Kidney epithelial cell (primary cell): ENCODE measurements at places on chromosomes 2 and 18.

GRCh38 chr2:232623768-232624765, 9.3 kb upstream of the EFHD1 start:
- no peak for DNase-seq

DNA sequence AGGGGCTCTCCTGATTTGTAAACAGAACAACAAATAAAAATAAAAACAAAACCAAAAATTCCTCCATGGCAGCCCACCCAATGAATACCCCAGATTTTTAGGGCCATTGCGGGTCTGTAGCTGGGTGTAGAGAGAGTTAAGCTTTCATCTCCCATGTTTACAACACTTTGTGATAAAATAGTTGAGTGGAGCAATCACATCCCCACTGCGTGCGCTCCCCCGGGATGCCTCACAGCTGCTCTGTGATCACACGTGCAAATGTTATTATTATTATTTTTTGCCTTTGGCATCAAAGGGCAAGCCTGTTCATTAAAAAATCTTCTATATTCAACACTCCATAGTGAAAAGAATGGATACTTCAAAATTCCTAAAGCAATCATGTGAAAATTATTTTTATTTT, 118.0 kb downstream of the MBP start:
- no peak for DNase-seq

DNA sequence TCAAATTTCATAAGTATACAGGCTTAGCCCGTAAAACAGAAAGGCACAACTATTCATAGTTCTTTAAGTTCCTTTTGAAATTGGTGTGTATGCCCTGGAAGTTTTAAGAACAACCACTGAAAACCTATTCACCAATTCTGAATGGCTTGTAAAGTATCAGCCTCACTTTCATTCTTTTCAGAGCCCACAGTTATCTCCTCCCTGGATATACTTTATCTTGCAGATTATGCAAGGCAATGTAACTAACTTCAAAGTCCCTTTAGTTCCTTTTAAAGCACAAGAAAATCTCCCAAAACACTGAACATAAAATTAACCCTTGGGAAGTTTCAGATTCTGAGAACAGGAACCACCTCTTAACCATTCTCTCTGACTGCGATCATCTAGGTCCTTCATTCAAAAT, 1.1 kb downstream of the STRN start:
- DNase-seq, result no peak

- no peak for DNase-seq
These were observed 20.8 kb downstream of the COPS7B start for GRCh38 chr2:231807020-231807419.

DNA sequence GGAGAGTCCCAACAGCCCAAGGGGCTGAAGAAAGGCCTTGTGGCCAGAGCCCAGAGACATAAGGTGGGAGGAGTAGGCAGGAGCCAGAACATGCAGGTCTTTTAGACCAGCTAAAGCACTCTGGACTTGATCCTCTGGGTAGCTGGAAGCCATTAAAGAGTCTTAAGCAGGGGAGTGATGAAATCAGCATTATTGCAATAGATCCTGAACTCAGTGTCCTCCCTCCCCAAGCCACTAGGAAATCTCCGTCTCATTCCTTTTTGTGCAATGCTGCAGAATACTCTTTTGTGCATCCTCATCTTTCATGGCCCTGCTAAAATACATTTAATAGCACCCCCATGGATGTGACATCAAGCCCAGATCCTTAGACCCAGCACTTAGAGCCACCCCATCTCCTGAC, 58.6 kb upstream of the ZCCHC2 start:
- DNase-seq, result no peak

DNA sequence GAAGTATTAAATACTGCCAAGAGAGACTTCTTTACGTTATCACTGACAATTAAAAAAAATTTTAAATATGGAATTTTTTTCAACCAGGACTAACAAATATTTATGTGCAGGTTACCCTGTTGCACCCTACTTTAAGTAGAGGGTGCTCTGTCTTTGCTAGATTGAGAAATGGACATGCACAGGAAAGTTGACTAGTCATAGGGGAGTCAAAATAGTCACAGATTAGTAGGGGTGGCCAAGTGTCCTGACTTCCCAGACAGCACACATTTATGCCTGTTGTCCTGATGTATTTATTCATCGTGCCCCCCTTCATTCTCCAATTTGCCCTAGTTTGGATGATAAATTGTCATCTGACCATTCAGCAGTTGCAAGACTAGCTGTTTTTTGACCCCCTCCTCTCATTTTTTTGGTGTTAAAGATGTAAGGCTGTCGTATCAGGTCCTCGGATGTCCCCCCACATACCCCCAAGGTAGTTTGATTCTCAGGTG, 20.3 kb downstream of the CAB39 start:
- no peak for DNase-seq

DNA sequence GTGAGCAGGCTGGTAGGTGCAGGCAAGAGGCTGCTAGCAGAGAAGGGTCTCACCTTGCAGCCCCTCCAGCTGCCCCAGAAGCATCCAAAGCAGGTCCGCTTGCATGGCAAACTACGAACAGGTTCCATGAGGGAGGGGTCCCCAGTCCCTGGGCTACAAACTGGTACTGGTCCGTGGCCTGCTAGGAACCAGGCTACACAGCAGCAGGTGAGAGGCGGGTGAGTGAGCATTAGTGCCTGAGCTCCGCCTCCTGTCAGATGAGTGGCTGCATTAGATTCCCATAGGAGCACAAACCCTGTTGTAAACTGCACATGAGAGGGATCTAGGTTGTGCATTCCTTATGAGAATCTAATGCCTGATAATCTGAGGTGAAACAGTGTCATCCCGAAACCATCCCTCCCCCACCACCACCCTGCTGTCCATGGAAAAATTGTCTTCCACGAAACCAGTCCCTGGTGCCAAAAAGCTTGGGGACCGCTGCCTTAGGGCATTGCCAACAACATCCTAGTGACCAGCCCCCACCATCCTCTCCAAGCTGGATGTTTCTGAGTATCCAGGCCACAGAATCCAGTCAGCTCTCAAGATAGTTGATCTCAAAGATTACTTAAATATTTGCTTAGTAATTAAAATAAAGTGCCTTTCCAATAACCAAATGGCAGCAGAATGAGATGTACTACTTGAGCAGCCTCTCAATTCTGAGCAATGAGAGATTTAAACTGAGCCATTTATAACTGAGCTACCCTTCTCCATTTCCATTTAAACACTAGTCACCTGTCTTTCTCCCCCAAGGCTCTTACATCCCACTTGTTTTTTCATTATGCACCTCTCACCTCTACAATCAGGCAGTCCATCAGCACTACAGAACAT, 32.4 kb downstream of the LRP2 start:
- DNase-seq, result no peak

DNA sequence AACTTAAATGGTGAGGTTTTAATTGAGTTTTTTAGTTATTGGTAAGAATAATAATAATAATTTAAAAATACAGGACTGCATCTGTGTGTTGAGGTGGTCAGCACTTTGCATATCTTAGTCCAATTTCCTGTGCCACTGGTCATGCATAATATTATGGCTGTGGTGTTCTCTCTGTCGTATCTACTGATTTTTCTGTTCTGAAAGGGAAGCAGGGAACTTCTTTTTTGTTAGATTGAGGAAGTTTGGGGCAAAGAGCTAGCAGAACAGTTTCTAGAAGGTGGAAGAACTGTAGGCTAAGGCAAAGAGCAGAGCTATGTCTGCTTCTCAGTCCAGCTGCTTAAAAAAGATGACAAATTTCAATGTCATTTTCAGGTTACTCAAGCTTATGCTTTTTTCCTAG, 74.3 kb downstream of the XRCC5 start:
- DNase-seq, result no peak

GRCh38 chr2:54387059-54387991, 68.8 kb upstream of the SPTBN1 start:
- DNase-seq, result no peak

GRCh38 chr18:54878159-54878622, 49.9 kb downstream of the RAB27B start:
- no peak for DNase-seq

GRCh38 chr2:140128909-140129308, 1348.7 kb upstream of the NXPH2 start:
- DNase-seq, result no peak

DNA sequence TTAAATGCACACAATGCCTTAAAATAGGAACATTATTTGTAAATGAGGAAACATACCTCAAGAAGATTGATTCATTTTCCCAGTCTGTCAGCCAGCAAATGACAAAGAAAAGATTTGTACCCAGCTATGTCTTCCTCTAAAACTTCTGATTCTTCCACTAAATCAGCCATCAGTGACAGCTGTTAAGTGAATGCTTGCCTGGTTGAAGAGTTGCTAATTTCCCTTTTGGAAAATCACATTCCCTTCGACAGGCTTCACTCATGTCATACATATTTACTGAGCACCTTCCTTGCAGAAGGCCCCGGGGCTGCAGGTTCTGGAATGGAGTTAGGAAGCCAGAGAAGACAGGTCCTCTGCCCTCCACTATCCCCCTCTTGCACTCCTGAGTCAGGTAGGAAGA, 112.0 kb upstream of the SLC66A3 start:
- DNase-seq, result no peak

DNA sequence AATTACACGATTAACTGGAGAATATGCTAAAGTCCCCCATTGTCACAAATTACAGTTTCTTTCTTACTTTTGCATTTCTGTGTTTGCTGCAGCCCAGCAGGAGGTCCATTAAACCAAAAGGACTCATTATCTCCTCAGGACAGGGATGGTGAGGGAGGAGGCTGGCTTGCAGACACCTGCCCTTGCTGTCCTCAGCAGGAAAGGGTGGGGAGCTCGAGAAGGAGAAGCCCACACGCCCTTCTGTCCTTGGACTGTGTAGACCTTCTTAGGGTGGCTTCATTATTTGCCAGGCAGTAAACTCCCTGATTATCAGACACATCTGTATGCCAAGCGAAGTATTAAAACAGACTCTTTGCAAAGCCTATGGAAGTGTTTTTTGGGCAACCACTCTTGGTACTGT, 196.0 kb downstream of the LDLRAD4 start:
- DNase-seq, result no peak

GRCh38 chr18:48238636-48239035, 170.5 kb downstream of the ZBTB7C start:
- DNase-seq, result no peak

DNA sequence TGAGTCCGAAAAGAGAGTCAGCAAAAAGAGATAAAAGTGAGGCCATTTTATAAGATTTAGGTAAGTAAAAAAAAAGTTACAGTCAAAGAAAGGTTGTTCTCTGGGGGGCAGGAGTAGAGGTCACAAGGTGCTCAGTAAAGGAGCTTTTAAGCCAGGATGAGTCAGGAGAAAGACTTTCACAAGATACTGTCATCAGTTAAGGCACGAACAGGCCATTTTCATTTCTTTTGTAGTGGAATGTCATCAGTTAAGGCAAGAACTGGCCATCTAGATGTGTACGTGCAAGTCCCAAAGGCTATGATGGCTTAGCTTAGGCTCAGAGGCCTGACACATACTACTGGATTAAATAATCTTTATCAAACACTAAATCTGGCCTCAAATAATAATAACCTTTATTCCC, 1207.3 kb upstream of the FAM98A start:
- DNase-seq, result no peak

- no peak for DNase-seq
These were observed 276.5 kb upstream of the ZC3H15 start for GRCh38 chr2:186209532-186209931.

GRCh38 chr2:217803653-217803960, 199.2 kb downstream of the TNS1 start:
- DNase-seq, result no peak

- no peak for DNase-seq
These were observed 630.7 kb upstream of the GCFC2 start for GRCh38 chr2:76341439-76341838.

DNA sequence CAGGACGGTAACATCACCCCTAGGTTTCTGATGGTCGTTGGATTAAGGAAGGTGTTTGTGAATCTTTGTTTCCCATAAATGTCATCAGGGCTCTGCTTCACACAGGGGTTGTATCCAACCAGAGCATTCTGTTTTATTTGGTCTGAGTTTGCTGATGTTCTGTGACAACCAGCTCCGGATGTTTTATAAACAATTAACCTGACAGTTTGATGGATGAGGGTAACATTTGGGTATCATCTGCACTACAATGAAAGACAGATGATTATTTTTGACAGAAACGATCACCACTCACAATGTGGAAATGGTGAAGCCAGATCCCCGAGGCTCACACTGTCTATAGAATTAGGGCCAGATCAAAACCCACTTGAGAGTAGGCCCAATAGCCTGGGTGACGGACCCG, 107.1 kb downstream of the CDC42EP3 start:
- no peak for DNase-seq

DNA sequence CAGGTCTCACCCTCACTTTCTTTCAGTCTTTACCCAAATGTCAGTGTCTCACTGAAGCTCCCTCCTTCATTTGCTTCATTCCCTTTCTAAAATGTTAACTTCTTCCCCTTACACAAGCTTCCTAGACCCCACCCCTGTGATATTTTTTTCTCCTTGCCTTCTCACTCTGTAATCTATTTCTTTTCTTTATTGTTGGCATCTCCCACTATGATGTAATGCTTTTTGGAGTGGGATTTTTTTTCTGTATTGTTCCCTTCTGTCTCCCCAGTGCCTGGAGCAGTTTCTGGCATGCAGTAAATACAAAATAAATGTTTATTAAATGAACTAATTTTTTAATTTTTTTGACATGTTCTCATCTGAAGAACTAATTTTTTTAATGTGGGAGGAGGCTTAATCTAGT, 55.9 kb upstream of the MAP3K20 start:
- DNase-seq, result no peak

GRCh38 chr2:183678908-183679307, 554.7 kb downstream of the NUP35 start:
- no peak for DNase-seq

GRCh38 chr2:229575569-229576315, 138.6 kb downstream of the DNER start:
- DNase-seq, result no peak

- no peak for DNase-seq
These were observed 150.3 kb upstream of the ST6GAL2 start for GRCh38 chr2:107036293-107036692.

DNA sequence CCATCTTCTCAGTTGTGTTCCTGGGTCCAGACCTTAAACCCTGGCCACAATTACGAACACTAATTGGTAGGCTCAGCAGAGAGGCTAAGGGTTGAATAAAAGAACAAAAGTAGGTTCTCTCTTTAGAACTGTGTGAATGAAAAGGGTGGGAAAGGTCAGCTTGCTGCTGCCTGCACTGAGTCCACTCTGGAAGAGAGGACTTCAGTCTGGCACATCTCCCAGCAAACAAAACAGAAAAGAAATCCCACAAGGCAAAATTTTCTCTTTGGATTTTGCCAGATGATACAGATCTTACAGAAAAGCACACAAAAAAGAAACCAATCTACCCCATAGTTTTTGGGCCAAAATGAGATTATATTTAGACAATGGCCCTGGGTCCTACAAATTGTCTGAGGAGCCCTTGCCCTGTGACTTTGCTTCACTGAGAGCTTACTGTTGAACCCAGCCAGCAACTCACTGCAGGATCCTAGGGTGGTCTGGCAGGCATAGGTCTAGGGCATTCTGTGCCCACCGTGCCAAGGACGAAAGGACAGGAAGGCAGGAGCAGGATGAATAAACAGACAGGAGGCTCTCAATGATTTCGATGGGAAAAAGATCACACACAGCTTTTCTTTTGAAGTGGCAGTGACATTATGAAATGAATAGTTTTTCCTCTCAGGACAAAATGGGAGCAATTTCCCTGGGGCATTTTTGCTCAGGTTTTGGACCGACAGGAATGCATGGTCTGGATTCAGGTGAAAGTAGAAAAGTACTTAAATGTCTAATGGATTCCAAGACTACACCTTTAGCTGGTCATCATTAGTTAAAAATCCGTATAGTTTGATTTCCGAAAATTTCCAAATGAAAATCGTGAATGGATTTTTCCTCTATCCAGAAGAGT, 68.4 kb upstream of the STAM2 start:
- DNase-seq, result no peak

GRCh38 chr18:59695551-59695950, 1.7 kb downstream of the CCBE1 start:
- no peak for DNase-seq
